ENCODE measurements at places on chromosomes 4 and X.

DNA sequence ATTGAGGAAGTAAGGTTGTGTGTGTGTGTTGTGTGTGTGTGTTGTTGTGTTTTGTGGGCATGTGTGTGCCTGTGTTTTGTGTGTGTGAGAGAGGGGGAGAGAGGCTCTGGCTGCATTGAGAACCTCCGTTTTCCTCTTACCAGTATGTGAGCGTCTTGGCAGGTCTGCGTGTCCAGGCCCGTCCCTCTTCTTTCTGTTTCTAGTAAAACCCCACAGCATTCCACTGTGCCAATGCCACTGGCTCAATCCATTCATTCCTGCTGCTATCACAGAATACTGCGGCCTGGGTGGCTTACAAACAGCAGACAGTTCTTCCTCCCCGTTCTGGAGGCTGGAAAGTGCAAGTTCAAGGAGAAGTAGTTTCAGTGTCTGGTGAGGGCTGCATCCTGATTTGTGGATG lies 15.5 kb upstream of the HTRA3 start:
- no peak for DNase-seq

DNA sequence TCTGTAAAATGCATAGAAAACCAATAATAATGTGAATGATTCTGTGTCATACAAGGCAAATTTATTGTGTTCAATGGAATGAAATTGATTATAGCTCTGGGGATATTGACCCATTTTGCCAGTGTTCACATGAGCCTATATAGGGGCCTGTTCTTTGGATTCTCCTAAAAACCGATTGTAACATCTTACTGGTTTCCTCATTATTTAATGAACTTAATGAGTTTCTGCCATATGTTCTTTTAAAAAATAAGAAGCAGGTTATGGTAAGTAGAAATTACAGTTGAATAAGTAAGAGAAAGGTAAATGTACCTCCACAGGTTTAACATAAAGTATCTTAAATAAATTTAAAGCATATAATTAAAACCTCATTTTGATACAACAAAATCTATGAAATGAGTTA lies 24.6 kb upstream of the ADGRL3 start:
- no peak for DNase-seq

- no peak for DNase-seq
These were observed 88.1 kb upstream of the LCORL start for GRCh38 chr4:18109676-18110075.

DNA sequence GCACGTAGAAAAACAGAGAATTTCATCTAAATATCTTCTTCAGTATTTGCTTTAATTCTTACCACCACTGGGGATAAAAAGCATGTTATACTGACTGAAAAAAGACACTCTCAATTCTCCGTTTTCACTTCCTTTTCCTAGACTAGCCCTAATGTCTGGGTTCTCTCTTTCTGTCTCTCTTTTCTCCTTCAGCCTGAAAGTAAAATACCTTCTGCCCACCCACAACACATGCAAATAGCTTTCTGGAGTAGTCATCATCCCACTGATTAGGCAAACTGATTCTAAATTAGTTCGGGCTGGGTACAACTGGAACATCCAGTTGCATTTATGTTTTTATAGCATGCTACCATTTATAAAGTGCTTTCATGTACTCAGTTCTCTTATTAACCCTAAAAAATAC lies 142.4 kb upstream of the ANKRD50 start:
- DNase-seq: no peak

- no peak for DNase-seq
These were observed 106.1 kb upstream of the TLL1 start for GRCh38 chr4:165766976-165767375.

DNA sequence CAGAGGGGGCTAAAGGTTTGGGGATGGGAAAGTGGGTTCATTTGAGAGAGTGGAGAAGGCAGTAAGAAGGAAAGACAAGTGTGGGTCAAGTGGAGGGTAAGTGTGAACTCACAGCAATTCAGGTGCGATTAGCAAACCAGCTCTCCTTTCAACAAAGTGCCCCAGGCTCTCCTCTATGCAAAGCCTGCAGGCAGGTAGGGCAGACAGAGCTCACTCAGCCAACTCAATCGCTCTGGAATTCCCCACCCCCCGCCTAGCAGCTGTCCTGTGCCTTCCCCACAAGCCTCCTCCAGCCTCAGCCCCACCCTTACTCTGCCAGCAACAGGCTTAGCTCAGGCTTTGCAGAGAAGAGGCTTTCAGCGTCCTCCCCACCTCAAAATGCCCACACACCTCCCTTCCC lies 14.8 kb upstream of the MAMLD1 start:
- no peak for DNase-seq

GRCh38 chr4:85127653-85128052 lies 161.2 kb upstream of the WDFY3 start:
- peak; percentile 1 for DNase-seq

DNA sequence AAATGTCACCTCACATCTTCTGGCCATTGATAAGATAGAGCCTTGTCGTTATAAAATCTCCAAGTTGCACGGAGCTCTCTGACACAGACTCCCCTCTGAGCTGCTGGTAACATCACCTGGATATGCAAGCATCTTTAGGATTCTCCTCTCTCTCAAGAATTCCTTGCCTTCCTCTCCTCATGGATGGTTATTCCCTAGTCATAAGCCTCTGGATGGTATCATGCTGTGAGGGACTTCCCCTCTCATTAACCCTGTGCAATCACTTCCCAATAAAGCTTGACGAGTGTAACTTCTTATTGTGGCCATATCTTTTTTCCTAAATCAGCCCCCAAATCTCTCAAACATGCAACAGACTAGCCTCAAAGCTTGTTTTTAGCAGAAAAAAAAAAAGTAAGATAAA lies 1057.0 kb upstream of the SLIT2 start:
- DNase-seq: no peak

DNA sequence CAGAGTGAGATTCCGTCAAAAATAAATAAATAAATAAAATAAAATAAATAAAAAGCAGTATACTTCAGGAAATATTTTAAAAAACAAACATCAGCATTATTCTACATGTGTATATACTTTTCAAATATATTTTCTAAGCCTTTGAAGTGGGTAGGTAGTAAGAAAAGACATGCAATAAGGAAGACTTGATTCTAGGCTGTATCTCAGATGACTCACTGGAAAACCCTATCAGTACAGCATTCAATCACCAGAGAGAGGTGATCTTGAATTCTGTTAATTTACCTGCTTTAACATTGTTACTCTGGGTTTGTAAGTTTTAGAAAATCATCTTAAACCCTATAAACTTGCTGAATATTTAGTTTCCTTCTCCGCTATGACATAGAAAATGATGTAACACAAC lies 106.6 kb upstream of the NAP1L5 start:
- no peak for DNase-seq

- DNase-seq: no peak
These were observed 518 bp downstream of the TACR3 start for GRCh38 chr4:103719105-103719829.

GRCh38 chrX:151596282-151596681 lies 32.8 kb downstream of the PASD1 start:
- no peak for DNase-seq

- no peak for DNase-seq
These were observed 280.1 kb downstream of the PABPC4L start for GRCh38 chr4:133921280-133922195.

DNA sequence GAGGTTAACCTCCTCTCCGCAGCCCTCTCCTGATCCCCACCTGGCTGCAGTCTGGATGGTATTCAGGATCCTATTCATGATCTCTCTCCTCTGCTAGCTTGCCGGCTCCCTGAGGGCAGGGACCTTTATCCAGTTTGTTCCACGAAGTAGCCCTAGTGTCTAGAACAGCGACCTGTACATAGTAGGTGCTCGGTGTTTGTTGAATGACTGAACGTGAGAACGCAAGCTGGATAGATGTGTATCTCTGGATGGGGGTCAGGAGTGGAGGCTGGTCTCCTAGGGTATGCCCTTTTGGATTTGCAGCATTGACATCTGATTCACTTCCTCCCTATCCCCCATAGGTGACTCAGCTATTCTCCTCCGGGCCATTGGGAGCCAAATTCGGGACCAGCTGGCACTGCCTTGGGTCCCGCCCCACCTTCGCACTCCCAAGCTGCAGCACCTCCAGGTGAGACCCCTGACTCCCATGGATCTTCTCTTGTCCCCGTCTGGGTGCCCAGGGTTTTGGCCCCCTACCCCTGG lies 7.3 kb downstream of the CCDC22 start:
- DNase-seq: no peak

GRCh38 chr4:174673865-174674264 lies 151.6 kb upstream of the HPGD start:
- DNase-seq: no peak

GRCh38 chr4:37798616-37799015 lies 27.9 kb upstream of the PGM2 start:
- no peak for DNase-seq

DNA sequence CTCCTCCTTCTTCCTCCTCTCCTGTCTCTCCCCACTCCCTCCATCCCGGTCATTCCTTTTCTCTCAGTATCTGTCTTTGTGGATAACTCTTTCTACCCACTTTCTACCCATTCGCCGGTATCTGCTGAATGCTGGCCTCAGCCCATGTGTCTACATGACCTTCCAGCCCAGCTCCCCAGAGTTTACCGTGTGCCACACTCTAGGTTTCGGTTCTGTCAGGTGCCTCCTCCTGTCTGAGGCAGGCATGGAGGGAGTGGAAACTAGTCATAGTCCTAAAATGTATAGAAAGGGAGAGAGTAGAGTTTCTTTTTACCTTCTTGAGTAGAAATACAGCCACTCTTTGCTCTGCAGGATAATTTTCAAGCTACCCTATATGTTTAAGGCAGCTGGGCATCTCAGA lies 33.5 kb upstream of the SCRG1 start:
- no peak for DNase-seq

- DNase-seq: no peak
These were observed 44.2 kb downstream of the COMMD8 start for GRCh38 chr4:47419296-47419695.

- no peak for DNase-seq
These were observed 207.2 kb upstream of the GPRIN3 start for GRCh38 chr4:89514811-89515210.

GRCh38 chr4:173526027-173526482 lies 4.0 kb downstream of the HAND2 start:
- no peak for DNase-seq

DNA sequence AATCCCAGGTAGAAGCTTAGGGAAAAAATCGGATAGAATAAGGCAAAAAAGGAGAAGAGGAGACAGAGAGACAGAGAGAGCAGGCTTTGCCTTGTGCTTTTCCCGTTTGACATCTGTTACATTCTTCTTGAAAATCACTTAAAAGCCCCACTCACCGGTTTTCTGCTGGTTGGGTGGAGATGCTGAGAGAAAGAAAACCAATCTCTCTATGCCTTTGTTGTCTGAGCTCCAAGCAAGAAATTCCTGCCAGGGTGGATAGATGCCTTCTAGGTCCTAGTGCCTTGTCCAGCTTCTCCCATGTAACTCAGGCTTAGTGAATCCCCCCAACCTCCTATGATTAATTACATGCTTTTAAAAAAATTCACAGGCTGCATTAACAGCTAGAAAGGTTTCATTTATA lies at the start of gene DCX:
DCX (minus strand) TSS at position 210 of the 400 bp plus-strand sequence. CDS start 1,794 bp downstream, outside the sequence.
- no peak for DNase-seq

DNA sequence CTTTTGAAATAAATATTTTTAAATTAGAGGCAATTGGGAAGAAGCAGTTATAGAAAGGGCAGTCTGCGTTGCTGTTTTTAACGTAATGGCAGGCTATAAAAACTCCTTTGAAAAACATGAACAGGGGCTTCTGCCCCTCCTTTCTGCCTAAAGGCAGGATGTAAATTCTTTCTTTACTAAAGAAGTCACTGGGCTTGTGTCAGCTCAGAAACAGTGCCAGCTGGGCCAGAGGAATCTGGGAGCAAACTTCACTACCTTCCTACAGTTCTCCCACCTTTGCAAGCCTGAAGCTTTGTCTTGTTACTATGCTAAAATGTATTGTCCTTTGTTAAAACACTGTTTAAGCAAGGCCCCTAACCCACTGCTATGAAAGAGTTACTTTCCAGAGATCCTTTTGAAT lies 1664.8 kb downstream of the RPA4 start:
- DNase-seq: no peak

DNA sequence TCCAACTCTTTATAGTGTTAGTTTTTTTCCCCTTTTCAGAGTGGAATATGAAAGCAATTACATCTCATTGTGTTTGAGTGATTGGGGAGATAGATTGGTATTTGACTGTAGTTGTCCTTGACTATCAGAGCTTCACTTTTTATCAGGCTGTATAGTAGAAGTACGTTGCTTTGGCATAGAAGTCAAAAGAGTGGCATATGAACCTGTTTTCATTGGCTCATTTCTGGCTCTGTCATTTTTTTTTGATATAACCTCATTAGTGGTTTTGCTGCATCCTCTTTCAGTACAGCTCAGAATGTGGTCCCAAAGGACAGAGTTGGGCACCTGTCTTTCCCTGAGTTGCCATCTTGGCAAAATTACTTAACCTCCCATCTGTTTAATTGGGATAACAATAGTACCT lies 1.4 kb downstream of the TMA16 start:
- DNase-seq: no peak

- no peak for DNase-seq
These were observed 21.0 kb upstream of the SPON2 start for GRCh38 chr4:1193206-1194009.

GRCh38 chr4:146643812-146644401 lies 5.2 kb downstream of the POU4F2 start:
- no peak for DNase-seq

All from stimulated activated CD4-positive, alpha-beta T cell treated with anti-CD3 and anti-CD28 coated beads, Interleukin-2, amount 100 ng/mL, for 24 hours (primary cell).